ENCODE measurements at places on chromosomes 3 and 15.

DNA sequence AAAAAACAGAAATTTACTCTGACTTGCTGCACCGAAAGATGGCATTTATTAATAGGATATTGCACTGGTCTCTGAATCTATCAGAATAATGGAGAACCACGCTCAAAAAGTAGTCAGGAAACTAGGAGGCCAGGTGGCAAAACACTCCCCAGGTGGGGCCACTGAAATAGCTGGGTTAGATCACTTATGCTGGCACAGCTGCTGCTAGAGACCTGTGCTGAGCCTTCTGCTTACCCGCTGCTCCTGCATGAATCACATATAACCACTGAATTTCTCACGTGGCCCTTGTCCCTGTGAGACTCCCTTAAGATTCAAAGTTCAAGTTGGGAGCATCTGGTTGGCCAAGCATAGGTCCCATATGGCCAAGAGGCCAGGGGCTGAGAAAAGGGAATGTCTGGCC, 66.0 kb upstream of the OXTR start:
- DNase-seq, result no peak

GRCh38 chr3:183275418-183275817, 22.4 kb downstream of the B3GNT5 start:
- peak; percentile 41 for DNase-seq

DNA sequence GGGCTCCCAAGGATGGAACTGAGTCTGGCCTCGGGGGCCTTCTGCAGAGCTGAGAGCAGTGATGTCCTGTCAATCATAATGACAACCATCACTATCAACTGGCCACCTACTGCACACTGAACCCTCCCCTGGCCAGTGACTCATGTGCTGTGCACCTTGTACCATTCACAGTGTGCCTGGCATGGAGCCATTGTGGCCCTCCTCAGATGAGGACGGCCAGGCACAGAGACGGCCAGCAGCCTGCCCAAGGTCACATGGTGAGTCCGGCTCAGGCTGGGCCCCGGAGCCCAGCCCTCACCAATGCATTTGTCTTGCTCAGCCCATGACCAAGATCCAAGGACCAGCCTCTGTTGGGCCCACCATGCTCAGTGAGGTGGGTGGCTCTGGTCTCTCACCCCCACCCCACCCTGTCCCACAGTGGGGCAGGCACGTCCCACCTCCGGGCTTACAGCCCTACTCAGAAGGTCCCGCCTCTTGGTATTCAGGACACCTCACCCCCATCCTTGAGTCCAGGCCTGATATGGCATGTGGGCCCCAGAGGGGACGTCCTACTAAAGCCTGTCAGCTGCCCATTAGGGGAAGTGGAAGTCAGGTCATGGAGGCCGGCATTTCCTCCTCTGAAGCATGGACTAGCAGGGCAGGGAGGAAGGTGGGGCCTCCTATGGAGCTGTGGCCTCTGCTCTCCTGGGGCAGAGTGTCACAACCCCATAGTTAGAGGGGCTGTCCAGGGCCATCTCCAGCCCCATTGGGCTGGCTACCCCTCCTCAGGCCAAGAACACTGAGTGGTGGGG, 35.9 kb upstream of the TMEM115 start:
- no peak for DNase-seq

GRCh38 chr3:87426918-87427317, 150.5 kb upstream of the POU1F1 start:
- peak; percentile 70 for DNase-seq

GRCh38 chr15:50736823-50737222, 28.7 kb downstream of the SPPL2A start:
- DNase-seq, result no peak

GRCh38 chr3:25463836-25464418, 35.9 kb downstream of the RARB start:
- DNase-seq, result no peak

- DNase-seq, result no peak
Observed at GRCh38 chr15:66670762-66671580, 31.1 kb upstream of the SMAD6 start.

- DNase-seq, result no peak
Observed at GRCh38 chr3:87710511-87710910, 348.3 kb downstream of the CGGBP1 start.

DNA sequence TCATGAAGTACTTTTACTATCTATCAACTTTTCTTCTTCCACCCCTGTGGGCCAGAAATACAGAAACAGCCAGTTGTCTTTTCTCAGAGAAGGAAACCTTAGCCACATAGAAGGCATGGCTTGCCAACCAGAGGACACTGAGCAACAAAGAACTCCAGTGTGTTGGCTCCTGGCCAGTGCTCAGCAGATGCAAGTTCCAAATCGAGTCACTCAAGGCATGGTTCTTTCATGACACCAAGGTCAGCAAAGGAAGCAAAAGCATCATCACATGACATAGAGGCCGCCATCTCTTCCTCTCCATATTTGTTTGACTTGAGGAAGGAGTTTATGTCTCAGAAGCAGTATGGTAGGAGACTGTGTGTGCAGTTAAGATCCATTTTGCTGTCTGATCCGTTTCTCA, 92.2 kb downstream of the MYLK start:
- DNase-seq, result peak; percentile 51

DNA sequence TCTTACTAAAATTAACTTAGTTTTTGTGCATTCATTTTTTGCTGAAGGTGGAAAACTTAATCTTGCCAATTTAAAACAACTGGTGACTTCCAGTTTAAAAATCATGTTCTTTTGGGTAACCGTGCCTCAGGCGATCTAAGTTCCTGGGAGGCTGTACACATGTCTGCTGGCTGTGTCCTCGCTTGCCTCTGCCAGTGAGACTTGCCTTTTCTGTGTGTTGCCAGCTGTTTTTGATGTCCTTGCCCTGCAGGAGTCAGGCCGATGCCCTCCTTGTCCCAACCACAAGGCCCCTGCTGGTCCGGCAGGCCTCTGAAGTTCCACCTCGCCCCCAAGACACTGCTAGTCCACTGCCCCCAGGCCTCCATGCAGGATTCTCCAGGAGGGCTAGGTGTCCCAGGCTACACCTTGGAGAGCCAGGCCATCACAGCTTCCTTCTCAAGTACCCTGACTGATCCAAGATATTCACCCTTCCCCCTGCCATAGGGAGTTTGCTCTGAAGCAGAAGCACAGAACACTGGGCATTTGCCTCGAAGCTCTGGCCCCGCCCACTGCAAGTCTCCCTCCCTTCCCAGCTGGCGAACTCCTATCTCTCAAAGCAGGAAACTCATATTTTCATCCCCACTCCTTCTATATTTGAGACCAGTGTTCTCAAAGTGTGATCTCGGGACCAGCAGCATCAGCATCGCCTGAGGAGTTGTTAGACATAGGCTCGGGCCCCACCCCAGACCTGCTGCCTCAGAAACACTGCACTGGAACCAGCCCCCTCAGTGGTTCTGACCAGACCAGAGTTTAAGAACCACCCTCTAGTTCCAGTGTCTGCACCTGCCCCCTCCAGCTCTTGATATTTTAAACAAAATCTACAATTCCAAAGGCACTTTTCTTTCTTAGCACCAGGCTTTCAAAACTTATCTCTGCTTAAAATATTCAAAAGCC, 185.8 kb upstream of the UBE2E1 start:
- DNase-seq, result no peak

DNA sequence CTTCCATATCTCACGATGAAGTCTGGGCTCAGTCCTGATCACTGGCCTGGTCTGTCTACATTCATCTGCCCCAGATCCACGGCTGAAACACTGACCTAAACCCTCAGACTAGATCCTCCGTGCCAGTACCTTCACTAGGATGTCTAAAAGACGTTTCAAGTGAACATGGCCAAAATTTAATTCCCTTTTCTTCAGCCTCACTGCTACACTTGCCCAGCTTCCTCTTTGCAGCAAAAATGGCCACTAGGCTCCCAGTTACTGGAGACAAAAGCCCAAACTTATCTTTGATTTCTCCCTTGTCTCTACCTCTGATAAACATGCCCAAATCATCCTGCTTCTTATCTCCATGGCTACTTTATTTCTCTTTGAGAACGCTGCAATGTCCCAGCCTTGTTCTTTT, 1.7 kb downstream of the RASSF1 start:
- peak; percentile 40 for DNase-seq

DNA sequence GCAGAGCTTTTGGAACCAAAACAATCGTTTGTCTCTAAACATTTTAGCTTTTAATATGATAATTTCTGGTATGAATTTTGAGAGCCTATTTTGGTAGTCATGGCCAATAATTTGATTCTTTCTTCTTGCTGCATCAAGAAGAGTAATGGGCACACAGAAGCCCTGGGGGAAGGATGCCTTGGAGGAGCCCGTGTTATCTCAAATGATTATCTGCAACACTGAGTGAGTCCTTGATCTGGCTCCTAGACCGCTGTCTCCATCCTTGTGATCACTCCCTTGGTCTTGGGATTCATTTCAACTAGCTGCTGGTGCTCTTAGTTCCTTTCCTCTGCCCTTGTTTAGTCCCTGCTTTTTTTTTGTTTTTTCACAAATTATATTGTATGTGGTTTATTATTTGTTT, 77.9 kb upstream of the CCNL1 start:
- DNase-seq, result no peak

GRCh38 chr3:151499168-151499567, 38.3 kb upstream of the IGSF10 start:
- no peak for DNase-seq

GRCh38 chr15:66099950-66100671, 153.4 kb downstream of the MEGF11 start:
- DNase-seq, result no peak

GRCh38 chr3:182979674-182980191, 605 bp downstream of the DCUN1D1 start:
- DNase-seq, result peak; percentile 52

GRCh38 chr3:120420928-120421551, 29.8 kb downstream of the FSTL1 start:
- peak; percentile 78 for DNase-seq

DNA sequence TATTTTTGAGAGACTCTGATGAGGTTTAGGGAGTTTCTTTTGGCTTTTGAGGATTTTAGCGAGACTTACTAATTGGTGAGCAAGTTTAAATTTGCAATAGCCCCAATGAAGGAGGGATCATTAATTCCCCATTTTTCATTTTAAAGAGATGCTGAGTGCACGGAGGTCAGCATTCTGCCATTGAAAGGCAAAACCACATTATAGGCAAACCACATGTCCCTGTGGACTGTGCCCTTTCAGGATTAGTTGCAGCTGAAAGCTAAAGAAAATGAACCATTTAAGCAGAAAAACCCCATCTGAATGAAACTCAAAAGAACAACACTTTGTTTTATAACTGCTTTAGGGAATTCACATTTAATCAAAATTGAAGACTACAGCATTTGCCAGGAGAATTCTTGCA, 246.5 kb downstream of the PDZRN3 start:
- no peak for DNase-seq

GRCh38 chr3:23459465-23459864, 256.3 kb downstream of the UBE2E2 start:
- no peak for DNase-seq

GRCh38 chr3:64422932-64423331, 197.7 kb upstream of the PRICKLE2 start:
- DNase-seq, result no peak

- DNase-seq, result no peak
Observed at GRCh38 chr3:183260167-183260904, 7.3 kb downstream of the B3GNT5 start.

DNA sequence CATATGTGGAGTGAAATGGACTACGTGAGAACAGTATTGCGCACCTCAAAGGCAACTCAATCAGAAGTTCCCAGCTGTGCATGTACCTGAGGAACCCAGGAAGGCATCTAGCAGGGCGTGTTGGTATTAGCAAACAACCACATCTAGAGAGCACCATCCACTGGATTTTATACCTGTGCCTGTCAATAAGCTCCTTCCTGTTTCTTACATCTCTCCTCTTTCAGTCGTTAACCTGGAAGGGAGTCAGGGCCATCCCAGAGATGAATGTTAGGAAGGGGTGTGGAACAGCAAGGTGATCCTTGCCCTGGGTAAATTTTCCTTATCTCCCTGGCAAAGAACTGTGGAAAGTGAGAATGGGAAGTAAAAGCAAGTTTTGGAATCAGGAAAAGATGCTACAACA, 29.6 kb upstream of the CHMP2B start:
- DNase-seq, result no peak

- no peak for DNase-seq
Observed at GRCh38 chr3:124372775-124373174, 357.5 kb upstream of the UMPS start.

DNA sequence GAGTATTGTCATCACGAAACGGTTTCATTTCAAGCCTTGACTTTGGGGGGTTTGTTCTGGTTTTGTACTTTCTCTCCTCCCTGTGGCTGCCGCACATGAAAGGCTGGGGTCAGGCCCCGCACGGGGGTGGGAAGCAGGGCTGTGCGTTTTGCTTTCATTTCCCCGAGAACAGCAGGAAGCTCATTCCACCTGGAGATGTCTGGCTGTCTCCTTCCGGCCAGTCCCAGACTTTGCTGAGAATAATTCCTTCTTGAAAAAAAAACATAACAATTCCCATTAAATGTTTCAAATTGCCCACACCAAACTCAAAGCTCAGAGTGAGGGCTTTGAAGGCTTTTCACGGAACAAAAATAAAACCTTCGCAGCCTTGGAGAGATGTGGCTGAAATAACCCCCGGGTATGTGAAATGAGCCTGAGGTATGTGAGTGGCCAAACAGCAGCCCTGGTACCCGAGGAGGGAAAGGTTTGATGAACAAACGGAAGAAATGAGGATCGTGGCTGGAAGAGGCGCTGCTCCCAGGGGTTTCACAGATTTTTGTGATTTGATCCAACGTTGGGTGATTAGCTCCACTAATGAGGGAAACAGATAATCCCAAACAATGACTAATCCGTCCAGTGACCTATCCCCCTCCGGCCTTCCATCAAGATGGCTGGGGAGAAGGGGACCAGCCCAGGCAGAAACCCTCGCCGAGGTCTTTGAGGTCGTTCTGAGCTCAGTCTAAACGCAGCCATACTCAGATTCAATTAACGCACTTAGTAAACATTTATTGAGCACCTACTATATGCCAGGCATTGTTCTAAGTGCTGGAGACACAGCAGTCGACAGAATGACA, 126.9 kb upstream of the MEF2A start:
- peak; percentile 10 for DNase-seq

- no peak for DNase-seq
Observed at GRCh38 chr3:13358643-13359042, 61.5 kb downstream of the NUP210 start.

DNA sequence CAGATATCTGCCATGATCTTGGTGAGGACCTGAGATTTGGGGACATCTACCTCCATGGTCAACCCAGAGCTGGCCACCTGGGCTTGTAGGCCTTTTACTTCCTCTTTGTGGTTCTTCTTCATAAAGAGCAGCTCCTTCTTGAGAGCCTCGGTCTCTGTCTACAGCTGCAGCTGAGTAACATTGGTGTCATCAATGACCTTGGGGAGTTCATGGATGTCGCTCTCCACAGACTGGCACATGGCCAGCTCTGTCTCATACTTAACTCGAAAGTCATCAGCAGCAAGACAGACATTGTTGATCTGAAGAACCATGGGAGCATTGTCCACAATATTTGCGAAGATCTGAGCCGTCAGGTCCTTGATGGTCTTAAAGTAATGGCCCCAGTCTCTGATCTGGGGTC, 15.7 kb upstream of the RASA2 start:
- DNase-seq, result peak; percentile 73

GRCh38 chr3:104738271-104738670, 628.4 kb upstream of the ALCAM start:
- DNase-seq, result no peak
